ENCODE measurements at places on chromosomes 7 and 10.

DNA sequence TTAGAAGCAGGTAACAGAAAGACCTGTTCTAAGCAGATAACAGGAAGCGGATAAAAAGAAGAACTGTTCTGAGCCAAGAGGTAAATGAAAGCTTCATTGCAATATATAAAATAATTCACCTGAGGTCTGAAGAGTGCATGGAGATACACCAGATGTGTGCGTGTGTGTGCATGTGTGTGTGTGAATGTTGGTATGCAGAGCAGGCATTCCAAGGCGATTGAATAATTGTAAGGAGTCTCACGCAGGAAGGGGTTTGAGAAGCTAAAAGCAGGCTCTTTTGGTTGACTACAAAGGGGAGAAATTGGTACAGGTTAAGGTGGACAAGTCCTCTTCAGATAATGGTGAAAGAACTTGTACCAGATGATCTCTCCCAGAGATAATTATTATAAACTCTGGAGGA, 450.6 kb downstream of the DNAJB9 start:
- H3K4me1 ChIP-seq, result no peaks in the 10 kb centered on the region
- H3K4me3 ChIP-seq, result no peak overlapping the region
- DNase-seq, result no peak
- no peaks in the 10 kb centered on the region for H3K36me3 ChIP-seq
- H3K27me3 ChIP-seq, result no peaks in the 10 kb centered on the region
- H3K27ac ChIP-seq, result no peak overlapping the region

GRCh38 chr7:115409682-115410433, 488.0 kb downstream of the MDFIC start:
- no peaks in the 10 kb centered on the region for H3K4me1 ChIP-seq
- H3K27me3 ChIP-seq, result no peaks in the 10 kb centered on the region
- DNase-seq, result no peak
- no peak overlapping the region for H3K4me3 ChIP-seq
- no peaks in the 10 kb centered on the region for H3K36me3 ChIP-seq
- H3K27ac ChIP-seq, result no peak overlapping the region

DNA sequence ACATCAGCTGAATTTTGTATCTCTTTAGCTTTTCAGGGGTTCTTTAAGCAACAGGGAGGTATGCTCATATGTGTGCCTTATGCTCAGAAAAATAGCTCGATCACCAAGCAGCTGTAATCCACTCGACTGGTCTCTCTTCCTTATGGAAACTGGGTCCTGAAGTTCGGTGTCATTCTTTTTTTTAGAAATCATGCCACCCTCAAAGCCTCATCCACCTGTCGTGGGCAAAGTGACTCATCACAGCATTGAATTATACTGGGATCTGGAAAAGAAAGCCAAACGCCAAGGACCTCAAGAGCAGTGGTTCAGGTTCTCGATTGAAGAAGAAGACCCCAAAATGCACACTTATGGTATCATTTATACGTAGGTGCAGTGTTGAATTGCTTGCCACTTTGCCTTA, 83.6 kb downstream of the FANK1 start:
- no peak for DNase-seq
- H3K4me1 ChIP-seq, result no peaks in the 10 kb centered on the region
- no peak overlapping the region for H3K27ac ChIP-seq
- no peaks in the 10 kb centered on the region for H3K27me3 ChIP-seq

GRCh38 chr10:95833042-95833610, 74.6 kb upstream of the CC2D2B start:
- H3K36me3 ChIP-seq, result peaks cover 49% of the 10 kb centered on the region
- H3K4me1 ChIP-seq, result peaks cover 56% of the 10 kb centered on the region
- H3K4me3 ChIP-seq, result peak overlapping the region; percentile 85

DNA sequence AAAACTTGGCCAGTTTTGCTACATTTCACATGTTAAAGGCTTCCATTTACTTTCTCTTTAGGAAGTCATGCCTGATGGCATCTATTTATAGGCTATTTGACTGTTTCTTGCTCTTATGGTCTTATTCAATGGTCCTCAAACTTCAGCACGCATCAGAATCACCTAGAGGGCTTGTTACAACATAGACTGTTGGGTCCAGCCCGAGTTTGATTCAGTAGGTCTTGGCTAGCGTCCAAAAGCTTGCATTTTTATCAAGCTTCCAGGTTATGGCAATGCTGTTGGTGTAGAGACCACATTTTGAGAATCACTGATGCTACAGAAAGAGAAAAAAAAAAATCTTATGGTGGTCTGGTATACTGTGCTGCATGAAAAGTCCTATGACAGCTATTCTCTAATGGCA, 51.9 kb downstream of the MTPN start:
- H3K4me3 ChIP-seq, result no peak overlapping the region
- no peaks in the 10 kb centered on the region for H3K27me3 ChIP-seq
- peaks cover 2% of the 10 kb centered on the region for H3K4me1 ChIP-seq
- no peak overlapping the region for H3K27ac ChIP-seq

GRCh38 chr10:78656417-78657162, 412.2 kb upstream of the ZMIZ1 start:
- DNase-seq, result no peak
- no peak overlapping the region for H3K4me3 ChIP-seq
- no peak overlapping the region for H3K27ac ChIP-seq
- H3K27me3 ChIP-seq, result peaks cover 1% of the 10 kb centered on the region
- no peaks in the 10 kb centered on the region for H3K36me3 ChIP-seq
- no peaks in the 10 kb centered on the region for H3K4me1 ChIP-seq

DNA sequence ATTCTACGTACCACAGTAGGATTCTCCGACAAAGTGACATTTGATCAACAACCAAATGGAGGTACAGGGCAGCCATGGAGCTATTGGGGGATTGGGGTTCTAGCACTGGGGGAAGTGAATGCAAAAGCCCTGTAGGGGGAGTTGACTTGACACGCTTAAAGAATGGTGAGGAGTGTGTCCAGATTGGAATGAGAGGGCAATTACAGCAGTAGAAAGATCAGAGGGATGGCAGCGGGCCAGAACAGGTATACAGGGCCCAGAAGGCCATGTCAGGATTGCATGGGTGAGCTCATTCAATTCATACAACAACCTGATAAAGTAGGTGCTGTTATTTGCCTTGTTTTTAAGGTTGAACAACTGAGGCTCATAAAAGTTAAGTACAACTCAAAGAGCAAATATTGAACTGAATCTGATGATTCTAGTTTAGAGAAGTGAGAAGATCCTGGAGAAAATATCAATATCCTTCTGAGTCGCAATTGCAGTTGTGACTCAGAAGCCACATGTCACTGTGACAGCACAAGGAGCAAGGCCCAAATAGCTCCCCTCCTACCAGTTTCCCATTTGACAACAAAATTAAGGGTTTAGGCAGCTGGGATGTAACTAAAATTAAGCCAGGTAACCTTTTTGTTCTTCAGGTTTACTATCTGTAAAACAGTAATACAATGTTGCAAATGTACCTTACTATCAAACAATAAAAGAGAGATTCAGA, 28.0 kb upstream of the CTTNBP2 start:
- no peak overlapping the region for H3K4me3 ChIP-seq
- no peaks in the 10 kb centered on the region for H3K36me3 ChIP-seq
- no peak for DNase-seq
- no peak overlapping the region for H3K27ac ChIP-seq

DNA sequence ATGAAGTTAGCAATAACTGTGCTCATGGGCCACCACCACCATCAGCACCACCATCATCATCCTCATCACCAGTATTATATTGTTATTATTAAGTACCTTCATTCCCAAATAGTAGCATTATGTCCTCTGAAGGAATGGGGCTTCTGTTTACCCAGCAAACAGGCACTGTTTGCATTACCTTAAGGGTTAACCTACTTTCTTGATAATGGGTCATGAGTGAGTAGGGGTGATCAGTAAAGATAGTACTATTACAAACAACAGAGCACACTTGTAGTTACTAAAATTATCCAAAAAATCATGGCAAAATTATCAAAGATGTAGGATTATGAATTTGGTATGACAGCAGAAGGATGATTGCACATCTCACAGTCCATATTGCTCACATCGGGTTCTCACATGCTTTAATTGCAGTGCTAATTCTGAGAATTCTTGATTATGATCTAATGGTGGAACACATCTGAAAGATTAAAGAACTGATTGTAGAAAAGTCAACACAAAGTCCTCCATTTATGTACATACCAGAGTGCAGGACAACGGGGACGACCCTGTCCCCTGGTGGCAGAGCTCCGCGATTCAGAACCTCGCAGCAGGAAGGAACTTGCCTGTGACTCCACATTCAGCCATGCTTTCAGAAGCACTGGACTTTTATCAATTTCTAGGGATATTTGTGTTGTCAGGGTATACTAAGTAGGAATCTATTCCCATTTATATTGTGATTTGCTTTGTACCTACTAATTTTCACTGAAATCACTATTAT, 31.0 kb downstream of the PDE1C start:
- DNase-seq, result no peak
- peaks cover 3% of the 10 kb centered on the region for H3K4me1 ChIP-seq
- H3K27ac ChIP-seq, result no peak overlapping the region

- DNase-seq, result no peak
- H3K4me1 ChIP-seq, result peaks cover 1% of the 10 kb centered on the region
- H3K36me3 ChIP-seq, result peaks cover 7% of the 10 kb centered on the region
- H3K4me3 ChIP-seq, result no peak overlapping the region
- no peak overlapping the region for H3K27ac ChIP-seq
Measured at GRCh38 chr7:75629044-75629443, 109.7 kb downstream of the HIP1 start.

GRCh38 chr7:30937416-30937815, 25.8 kb downstream of the AQP1 start:
- H3K27ac ChIP-seq, result no peak overlapping the region
- no peak for DNase-seq
- H3K4me1 ChIP-seq, result no peaks in the 10 kb centered on the region
- H3K36me3 ChIP-seq, result no peaks in the 10 kb centered on the region
- no peak overlapping the region for H3K4me3 ChIP-seq
- H3K27me3 ChIP-seq, result peaks cover 24% of the 10 kb centered on the region

DNA sequence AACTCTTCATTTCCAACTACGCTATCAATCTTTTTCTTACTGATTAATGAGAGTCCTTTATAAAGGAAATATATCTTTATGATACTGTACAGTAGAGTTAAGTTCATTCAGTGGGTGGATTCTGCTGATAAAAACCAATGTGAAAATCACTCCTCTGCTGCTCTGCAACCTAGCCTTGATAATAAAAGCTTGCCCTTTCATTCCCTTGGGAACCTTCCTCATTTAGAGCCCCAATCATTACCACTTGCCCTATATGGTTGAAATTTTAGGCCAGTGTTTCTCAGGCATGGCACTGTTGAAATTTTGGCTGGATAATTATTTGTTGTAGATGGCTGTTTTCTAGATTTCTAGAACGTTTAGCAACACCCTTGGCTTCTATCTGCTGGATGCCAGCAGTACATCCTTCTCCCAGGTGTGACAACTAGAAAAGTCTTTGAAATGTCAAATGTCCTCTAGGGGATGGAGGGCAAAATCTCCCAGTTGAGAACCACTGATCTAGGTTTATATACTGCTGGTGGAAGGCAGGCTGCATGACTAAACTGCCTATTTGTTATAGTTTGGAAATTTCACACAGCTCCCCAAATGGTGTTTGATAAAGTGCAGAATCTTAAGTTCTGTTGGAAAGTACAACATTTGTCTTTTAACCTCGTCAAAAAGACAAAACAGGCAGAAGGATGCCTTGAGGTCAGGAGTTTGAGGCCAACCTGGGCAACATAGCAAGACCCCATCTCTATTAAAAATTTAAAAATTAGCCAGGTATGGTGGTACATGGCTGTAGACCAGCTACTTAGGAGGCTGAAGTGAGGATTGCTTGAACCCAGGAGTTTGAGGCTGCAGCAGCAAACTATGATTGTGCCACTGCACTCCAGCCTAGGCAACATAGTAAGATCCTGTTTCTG, 8.9 kb upstream of the SIRT1 start:
- no peaks in the 10 kb centered on the region for H3K27me3 ChIP-seq
- no peak overlapping the region for H3K27ac ChIP-seq
- no peak overlapping the region for H3K4me3 ChIP-seq
- DNase-seq, result no peak

DNA sequence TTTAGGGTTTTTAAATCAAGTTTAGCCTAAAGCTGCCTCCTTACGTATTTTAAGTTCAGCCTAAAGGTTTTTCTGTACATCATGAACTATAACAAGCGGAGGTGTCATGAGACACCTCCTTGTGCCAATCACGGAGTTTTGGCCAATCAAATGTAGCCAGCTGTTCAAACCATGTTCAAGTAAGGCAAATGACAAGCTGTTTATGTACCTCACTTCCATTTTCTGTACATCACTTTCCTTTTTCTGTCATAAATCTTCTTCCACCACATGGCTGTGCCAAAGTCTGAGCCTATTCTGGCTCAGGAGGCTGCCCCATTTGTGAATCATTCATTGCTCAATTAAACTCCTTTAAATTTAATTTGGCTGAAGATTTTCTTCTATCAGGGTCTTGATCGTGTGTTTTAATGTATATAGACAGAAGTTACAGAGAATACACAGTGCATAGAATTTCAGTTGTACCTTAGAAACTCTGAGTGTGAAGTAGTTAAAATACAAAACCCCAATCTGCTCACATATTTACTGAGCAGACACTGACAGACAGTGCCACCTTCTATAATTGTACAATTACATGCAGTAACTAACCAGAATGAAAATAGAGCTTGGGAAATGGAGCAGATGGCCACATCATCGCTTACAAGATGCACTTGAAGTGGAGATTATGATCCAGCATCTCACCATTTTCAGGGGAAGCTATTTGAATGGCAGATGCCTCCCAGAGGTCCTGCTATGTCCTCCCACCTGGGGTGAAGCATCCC, 76.9 kb upstream of the LANCL2 start:
- H3K27ac ChIP-seq, result no peak overlapping the region
- DNase-seq, result no peak
- H3K36me3 ChIP-seq, result no peaks in the 10 kb centered on the region
- no peaks in the 10 kb centered on the region for H3K4me1 ChIP-seq
- no peak overlapping the region for H3K4me3 ChIP-seq

DNA sequence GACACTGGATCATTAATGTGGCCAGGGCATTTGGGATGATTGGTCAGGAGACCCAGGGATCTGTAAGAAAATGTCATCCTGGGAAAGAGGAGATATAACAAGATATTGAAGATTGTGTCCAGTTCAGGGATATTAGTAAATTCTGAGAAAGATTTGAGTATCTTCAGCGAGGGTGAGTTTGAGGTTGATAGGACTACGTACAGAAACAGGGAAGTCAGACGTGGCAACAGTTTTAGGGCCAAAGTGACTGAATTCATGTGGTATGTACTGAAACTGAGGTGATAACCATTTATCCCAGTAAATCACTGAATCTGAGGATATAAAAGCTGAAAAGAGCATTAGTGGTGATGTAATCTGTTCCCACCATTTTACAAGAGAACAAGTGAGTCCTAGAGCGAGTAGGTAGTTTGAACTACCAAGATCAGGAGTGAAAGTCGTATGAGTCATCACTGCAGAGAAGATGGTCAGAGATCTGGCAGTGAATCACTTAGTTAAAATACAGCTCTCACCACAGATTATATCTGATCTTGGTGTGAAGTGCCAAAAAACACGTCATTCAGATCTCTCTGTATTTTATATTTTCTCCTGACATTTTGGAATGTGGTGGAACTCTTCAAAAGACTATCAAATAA, 220.5 kb downstream of the CDK14 start:
- H3K27me3 ChIP-seq, result no peaks in the 10 kb centered on the region
- no peak overlapping the region for H3K27ac ChIP-seq
- peak; percentile 37 for DNase-seq
- H3K36me3 ChIP-seq, result no peaks in the 10 kb centered on the region

All from T-helper 2 cell treated with Interferon-gamma antibody and Interleukin-4, amounts not matched to agents 5 μg/mL and 100 μg/mL, for 36 hours (primary cell).